AG10803 (cell line): ENCODE measurements at places on chromosomes 2 and 18.

- DNase-seq: peak; percentile 99
Measured at GRCh38 chr2:109171444-109172334, 42.7 kb downstream of the SH3RF3 start.

DNA sequence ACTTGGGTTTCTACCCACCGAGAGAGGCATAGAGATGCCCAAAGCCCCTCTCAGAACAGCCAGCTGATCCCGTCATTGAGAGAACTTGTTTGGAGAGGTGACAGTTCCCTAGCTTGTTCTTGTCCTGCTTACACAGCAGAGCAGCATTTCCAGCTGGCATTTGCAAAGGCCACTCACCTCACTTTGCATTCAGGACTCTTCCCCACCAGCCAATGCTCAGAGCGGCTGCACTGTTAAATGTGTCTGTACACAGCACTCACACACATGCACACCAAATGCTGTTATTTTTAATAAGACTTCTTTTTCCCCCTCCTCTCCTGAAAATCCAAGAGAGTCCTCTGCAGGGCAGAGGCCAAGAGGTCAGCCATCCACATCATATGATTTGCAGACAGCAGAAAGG lies 104.6 kb upstream of the SLC14A2 start:
- DNase-seq: no peak

- DNase-seq: no peak
Measured at GRCh38 chr2:232075859-232076258, 114.3 kb downstream of the DIS3L2 start.

DNA sequence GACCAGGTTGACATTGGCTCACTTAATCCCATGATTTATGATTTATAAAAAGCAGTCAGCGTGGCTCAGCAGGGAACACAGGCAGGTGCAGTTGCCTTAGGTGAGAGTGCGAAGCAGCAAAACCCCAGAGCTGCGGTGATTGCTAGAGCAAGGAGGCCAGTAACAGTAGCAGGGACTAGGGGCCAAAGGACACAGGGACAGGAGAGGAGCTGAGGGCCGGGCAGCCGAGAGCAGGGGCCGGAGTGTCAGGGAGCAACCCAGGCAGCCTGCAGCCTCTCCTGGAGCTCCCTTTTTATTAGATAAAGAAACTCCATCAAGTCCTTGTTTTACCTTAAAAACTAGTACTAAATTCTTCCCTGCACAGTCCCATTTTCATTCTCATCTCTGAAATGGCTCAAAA lies 4.3 kb downstream of the MC2R start:
- no peak for DNase-seq

DNA sequence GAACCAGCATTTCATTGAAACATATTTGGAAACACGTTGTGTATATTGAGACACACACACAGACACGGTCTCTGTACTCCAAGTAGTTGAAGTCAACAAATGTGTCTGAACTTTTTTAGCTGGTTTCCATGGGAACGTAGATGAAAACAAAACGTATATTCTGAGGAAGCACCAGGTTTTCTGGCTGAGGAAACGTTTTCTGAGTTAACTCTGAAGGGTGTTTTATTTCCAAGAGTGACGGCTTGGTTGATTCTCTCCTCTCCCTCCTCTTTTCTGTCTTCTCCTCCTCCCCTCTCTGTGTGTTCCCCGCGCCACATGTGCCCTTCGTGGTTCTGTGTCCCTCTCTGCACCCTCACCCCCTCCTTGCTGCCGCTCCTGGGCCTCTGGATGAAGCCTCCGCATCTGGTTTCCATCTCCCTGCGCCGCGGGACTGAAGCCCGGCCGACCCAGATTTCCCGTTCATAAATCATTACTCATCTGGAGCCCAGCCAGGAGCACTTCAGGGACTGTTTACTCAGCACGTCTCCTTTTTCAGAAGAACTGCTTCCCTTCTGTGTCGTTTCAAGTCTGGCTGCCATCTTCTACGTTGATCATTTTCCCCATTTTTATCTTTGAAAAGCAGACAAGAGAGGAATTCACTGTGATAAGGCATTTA lies 122.7 kb downstream of the COL6A3 start:
- DNase-seq: peak; percentile 98

- DNase-seq: no peak
Measured at GRCh38 chr2:183049420-183049819, 11.2 kb upstream of the NCKAP1 start.

DNA sequence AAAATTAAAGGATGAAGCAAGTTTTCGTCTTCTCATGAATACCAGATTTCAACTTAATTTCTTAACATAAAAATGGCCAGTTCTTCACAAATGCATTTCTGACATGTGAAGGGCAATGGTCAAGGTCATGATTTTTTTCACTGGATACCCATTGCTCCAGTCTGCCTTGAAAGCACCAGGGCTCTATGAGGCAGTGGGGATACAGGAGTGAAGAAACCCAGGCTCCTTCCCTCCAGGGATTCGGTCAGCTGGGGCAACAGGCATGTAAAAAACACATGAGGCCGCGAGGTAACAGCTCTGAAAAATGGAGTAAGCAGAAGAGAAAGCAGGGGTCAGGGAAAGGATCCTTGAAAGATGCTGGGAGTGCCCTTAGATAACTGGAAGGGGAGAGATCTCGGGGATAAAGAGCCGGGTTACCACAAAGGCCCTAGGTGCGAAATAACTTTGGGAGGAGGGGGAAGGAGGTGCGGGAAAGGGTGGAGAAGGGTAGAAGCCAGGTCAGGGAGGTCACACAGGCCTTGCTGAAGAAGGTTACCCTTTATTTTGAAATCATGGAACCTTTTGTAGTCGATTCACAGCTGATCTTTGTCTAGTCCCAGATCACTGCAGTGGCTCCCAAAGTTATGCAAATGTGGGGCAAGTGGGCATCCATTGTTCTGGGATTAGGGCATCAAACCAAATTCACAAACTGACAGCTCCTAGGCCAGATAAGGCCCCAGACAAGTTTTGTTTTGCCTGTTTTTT lies 5.2 kb upstream of the SPRED2 start:
- no peak for DNase-seq

DNA sequence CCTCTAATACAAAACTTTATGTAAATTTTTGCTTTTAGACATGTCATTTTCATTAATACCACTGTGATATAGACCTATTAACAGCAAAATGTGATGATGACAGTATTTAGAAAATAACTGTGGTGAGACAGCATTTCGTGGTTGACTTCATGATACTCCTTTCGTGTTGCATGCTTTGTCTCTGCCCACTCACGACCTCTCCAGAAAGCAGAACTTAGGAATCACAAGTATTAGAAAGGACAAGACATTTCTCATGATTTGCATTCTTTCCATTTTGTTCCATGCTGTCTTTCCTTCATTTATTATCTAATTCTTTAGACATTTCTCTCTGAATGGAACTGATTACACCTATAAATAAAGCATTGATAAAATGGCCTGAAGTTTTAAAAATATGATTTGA lies 85.2 kb upstream of the POU3F3 start:
- DNase-seq: peak; percentile 68

DNA sequence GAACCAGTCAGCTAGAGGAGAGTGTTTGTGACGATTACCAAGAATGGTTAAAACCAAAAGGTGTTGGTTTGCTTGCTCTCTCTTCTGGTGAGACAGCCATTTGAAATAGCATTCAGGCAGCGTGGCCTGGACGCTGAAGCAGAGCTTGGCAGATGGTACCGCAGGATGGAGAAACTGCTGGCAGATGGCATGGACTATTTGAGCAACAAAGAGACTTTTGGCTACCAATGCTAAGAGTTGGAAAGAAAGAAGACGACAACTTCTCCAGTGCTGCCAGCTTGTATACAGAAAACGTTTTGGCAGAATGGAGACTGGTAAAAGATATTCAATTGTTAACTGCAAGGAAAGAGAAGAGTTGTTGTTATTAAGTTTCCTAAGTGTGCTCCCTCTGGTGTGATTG lies 315.0 kb downstream of the PARD3B start:
- DNase-seq: peak; percentile 63

DNA sequence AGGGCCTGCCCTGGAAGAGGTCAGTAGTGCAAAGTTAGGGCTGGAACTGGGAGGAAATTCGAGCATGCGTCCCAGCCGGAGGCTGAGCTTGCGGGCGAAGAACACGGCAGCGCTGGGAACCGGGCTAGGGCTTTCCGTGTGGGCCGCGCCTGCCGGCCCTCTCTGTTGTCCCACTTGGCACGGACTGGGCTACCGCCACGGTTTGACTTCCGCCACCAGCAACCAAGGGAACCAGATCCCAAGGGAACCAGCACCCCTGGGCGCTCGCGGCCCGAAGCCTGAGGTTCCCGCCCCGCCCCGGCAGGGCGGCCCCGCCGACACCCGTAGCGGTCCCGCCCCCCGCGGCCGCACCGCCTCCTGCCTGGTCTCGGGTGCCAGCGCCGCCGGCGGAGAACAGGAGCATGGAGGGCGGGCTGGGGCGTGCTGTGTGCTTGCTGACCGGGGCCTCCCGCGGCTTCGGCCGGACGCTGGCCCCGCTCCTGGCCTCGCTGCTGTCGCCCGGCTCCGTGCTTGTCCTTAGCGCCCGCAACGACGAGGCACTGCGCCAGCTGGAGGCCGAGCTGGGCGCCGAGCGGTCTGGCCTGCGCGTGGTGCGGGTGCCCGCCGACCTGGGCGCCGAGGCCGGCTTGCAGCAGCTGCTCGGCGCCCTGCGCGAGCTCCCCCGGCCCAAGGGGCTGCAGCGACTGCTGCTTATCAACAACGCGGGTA lies at the start of gene SPR:
TSS of gene SPR (plus strand) at position 377 of the 708 bp plus-strand sequence. CDS start at position 402, 25 bp downstream.
- DNase-seq: peak; percentile 54

DNA sequence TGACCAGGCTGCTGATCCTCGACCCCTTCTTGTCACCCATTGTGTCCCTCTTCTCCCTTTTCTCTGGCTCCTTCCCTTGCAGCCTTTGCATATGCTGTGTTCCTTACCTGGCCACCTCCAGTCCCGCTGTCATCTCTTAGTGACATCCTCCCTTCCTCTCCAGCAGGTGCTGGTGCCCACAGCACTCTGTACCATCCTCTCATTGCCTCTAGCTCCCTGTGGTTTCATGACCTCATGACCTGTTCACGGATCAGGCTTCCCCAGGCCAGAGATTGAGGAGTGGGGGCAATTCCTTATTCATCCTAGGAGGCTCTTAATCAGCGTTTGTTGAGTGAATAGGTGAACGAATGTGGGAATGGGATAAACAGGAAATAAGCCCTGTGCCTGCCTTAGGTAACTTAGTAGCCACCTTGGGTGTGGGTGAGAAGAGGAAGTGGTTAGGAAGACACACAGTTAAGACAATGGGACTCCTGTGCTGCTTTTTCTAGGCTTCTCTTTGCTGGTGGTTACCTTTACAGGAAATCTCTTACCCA lies 35.5 kb downstream of the ITGA6 start:
- DNase-seq: no peak

- DNase-seq: no peak
Measured at GRCh38 chr2:129882476-129882875, 97.0 kb upstream of the RAB6C start.

DNA sequence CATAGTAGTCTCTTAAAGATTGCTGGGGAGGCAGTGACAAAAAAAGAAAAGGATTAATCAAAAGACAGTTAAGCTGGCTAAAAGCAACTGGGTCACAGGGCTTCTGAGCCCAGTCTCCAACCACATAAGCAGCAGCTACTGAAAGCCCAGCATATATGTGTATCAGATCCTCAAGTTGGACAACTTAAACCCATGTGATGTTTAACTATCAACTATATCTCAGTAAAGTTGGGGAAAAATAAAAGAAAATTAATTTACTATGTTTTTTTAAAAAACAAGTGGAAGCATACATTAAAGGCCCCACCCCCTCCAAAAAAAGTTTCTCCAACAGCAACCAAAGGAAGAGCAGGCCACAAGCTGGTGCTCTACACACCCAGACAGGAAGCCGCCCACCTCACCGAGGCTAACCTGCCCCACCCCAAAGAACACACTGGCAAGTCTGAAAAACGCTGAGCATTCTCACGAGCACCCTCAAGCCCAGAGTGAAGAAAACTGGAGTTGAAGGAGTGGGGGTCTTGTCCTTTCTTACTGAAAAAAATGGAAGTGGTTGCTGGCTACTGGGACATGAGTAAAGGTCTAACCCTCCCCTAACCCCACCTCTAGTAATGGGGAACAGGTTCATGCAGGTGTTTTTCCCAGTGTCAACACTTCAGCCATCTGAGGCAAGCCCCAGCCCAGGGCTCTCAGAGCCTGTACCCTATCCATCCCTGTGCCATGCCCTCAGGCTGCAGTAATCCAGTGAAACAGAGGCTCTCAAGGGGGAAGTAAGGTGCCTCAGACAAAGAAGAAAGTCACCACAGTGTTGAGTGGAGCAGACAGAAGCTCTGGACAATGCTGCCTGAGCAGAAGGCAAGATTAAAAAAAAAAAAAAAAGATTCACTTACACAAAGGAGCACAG lies 106.3 kb downstream of the GYPC start:
- DNase-seq: no peak

DNA sequence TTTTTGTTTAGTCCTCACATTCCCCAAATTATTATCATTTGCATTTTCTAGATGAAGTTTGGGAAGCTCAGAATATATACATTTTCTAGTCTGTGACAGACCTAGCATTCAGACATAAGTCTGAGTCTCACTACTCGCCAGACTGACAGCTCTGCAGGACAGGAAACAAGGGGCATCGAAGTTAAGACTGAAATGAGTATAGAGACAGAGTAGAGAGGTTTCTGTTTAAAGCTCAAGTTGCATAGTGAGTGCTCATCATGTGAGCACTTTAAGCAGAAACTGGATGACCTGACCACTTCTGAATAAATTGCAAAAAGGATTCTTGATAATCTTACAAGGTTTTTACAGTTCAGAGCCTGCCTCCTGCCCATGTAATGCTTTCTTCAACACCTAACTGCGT lies 1.1 kb downstream of the HADHB start:
- DNase-seq: peak; percentile 12

GRCh38 chr2:210474776-210475175 lies 1.8 kb downstream of the LANCL1 start:
- DNase-seq: no peak
